ENCODE measurements at places on chromosomes 13 and 19.

GRCh38 chr19:18789883-18790565 is 1.1 kb downstream of the COMP start:
- DNase-seq, result peak; percentile 41

DNA sequence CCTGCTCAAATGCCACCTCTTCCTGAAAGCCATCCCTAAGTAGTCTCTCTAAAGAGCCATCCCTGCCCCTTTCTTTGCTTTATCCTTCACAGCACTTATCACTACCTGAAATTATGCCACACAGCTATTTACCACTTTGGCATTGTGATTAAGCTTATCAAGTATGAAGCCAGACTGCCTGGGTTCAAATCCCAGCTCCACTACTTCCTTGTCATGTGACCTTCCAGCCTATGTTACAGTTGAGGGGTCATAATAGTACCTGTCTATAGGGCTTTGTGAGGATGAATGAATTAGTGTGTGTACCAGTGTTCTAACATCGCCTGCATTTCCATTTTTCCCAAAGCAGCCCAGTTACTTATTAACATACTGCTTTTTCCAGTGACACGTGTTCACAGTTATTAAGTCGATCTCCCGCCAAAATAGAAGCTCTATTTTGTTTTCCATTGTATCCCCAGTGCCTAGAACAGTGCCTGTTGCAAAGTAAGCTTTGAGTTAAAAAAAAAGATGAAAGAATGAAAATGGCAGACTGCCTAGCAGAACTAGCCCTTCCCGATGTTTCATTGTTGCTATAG is 32.8 kb downstream of the ZSWIM9 start:
- DNase-seq, result no peak

GRCh38 chr13:98297051-98297450 is 120.0 kb upstream of the RNF113B start:
- DNase-seq, result no peak

GRCh38 chr13:44004878-44005277 is 125.2 kb downstream of the LACC1 start:
- DNase-seq, result peak; percentile 70

- DNase-seq, result no peak
Observed at GRCh38 chr13:39326469-39327171, 276.4 kb downstream of the LHFPL6 start.

- no peak for DNase-seq
Observed at GRCh38 chr19:58468216-58468839, 1.4 kb downstream of the ZNF324 start.

DNA sequence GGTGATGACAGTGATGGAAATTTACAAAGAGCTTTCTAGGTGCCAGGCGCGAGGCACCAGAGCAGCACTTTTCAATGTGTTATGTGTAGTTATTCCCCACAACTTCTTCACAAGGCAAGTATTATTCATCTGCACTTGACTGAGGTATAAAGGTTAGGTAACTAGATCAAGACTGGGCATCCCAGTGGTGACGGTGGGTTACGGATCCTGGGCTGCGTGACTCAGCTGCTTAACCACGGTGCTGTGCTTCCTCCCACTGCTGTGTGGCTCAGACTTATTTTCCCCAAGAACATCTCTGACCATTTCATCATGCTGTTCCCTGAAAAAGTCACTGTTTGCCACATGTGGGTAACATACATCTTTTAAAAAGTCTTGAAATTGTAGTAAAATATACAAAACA is 19.3 kb downstream of the EDDM13 start:
- DNase-seq, result no peak

- no peak for DNase-seq
Observed at GRCh38 chr13:23963947-23964346, 66.6 kb upstream of the C1QTNF9B start.

- no peak for DNase-seq
Observed at GRCh38 chr13:113500530-113501265, 10.2 kb upstream of the DCUN1D2 start.

DNA sequence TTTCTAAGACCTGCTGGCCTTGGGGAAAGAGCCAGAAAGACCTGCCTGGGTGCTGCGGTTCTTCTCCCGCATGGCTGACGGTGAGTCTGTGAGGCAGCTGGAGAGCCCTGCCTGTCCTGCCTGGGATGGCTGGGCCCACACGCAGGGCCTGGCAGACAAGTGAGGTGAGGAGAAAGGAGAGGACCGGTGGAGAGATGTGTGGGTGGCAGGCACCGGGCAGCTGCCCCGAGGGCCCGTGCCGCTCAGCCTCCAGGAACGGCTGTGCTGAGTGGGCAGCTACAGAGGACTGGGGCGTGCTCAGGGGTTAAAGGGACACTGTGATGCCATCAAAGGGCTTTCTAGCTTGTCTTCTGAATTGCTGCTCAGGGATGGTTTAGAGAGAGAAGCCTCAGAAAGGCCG is 53.8 kb downstream of the MLLT1 start:
- DNase-seq, result no peak

GRCh38 chr13:97726664-97727280 is 226.7 kb upstream of the IPO5 start:
- DNase-seq, result peak; percentile 95

- DNase-seq, result peak; percentile 66
Observed at GRCh38 chr19:21084343-21084742, 2.3 kb downstream of the ZNF714 start.

- no peak for DNase-seq
Observed at GRCh38 chr19:18900700-18901481, 4.9 kb upstream of the CERS1 start.

DNA sequence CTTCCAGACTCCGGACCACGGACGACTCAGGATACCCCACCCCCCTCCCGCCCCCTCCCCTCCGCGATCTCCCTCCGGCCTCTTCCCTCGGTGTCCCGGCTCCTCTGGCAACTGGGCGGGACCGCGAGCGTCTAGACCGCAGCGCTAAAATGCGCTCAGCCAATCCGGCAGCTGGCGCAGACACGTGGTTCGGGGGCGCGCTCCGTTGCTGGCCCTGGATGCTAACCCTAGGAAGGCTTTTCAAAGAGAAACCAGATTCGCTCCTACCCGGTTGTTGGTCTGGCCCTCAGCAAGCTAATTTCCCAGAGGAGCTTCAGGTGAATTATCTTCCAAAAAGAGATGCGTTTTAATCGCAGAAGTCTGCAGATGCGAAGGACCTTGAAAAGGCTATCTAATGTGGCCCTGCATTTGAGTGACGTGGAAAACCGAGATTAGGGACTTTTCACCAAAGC is at the start of gene DZIP1:
TSS of gene DZIP1 (minus strand) at position 106 of the 452 bp plus-strand sequence. CDS start 2,677 bp downstream, outside the sequence.
- DNase-seq, result peak; percentile 91

GRCh38 chr13:100502446-100502845 is 86.1 kb downstream of the GGACT start:
- no peak for DNase-seq

DNA sequence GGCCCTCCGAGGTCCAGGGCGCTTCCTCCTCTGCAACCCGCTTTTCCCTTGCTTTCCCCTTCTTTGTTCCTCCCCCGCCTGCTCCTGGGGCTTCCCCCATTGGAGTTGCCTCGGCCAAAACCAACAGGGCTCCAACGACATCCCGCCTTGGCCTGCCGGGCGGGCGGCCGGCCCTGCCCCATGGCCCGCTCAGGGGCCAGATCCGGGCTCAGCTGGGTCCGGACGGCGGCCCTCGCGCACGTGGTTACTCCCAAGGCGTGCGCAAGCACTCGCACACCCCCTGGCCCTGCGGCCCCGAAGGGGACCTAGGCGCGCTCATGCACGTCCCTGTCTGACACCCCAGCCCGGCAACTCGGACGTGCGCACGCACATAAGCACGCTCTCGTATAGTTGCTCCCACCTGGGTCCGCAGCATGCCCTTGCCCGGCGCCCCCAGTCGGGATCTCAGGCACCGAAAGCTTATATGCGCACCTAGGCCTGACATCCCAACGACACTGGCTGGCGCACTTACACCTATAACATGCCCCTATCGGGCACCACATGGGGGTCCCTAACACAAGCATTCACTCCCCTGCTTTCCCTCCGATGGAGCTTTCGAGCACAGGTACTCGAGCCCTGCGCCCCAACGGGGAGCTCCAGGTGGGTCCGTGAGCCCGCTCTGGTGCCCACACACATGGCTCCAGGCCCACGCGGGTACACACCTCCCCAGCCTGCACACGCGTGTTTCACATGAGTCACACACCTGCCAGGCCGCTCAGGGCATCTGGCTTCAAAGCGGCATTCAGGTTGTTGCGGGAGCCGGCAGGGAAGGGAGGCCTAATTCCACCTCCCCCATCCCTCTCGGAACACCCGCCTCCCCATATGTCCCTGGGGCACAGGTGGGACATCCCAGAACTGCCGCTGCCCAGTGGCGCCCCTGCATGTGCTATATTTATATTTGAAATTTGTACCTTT is 15.0 kb downstream of the NFIX start:
- peak; percentile 51 for DNase-seq

DNA sequence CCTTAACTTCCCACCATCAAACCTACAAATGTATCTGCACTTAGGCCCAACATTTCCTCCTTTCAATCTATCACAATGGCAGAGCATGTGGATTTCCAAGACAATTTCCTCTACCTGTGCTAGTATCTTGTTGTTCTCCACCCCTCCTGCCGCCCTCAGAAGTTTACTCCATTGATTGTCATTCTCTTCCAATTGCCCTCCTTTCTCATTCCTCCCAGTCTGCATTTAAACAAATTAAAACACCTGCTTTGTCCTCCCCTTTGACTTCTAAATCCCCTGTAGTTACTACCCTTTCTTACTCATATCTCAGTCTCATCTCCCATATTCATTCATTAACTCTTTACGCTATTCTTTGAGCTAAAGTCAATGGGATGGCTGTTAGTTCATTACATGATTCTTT is 370.6 kb downstream of the DIAPH3 start:
- no peak for DNase-seq

DNA sequence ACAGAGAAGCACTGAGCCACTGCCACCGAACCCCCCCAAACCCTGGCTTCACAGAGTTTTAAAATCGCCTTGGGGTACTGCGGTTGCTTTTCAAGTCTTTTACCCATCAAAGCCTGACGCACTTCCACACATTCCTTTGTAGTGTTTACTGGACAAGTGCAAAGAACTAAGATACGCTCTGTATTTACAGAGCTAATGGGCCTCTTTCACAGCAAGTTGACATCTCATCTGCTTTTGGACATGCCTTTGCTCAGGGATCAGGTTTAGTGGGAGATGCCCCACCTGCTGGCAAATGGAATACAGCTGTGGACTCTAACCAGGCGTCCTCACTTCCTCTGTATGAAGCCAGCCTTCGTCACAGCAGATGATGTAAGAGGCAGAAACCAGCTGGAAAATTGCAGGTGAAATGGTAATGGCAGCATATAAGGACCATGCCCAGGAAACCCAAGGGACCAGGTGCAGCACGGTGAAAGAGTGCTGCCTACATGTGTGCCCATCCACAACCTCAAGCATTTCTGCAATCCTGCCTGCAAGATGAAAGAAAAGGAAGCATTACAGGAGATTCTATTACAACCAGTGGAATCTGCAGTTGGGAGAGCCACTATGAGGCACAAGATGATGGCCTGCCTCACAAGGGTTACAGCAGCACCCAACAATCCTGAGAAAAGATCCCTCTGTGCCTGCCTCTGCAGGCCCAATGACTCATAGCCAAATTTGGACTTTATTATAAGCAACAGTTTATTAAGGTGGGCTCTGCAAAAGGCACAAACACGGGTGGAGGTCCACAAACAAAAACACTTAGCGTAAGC is 34.7 kb downstream of the BRD4 start:
- DNase-seq, result peak; percentile 37

- DNase-seq, result no peak
Observed at GRCh38 chr19:48569814-48570213, 17.8 kb downstream of the SULT2B1 start.

DNA sequence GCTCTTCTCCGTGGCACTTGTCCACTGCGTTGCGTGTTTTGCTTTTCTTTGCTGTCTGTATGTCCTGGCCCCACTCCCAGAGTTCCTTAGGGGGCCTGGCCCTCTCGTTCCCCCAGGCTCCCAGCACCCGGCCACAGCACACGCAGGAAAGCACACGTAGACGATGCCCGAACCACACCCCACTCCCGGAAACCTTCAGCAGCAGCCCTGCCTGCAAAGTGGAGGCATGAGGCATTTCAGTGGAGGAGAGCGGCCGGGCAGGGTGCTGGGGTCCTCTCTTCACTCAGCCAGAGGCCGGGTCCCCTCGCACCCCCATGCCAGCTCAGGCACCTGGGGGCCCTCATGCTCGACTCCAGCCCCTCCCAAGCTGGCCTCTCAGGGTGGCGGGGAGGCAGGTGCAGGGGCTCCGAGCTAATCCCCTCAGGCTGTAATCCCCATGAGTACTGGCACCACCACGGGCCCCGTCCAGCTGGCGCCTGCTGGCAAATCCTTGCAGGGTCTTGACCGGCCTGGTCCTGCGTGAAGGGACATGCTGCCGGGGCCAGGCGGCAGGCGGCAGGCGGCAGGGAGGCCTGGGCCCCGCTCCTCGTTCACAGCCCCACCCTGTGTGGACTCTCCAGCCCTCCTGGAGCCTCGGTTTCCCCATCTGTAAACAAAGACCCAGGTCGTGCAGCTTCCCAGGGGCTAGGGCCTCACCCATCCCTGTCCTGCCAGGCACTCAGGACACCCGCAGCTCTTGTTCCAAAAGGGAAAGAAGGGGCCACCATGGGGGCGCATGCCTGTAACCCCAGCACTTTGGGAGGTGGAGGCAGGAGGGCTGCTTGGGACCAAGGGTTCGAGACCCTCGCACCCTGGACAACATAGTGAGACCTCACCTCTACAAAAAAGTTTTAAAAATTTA is 7.0 kb downstream of the PIP5K1C start:
- DNase-seq, result no peak

DNA sequence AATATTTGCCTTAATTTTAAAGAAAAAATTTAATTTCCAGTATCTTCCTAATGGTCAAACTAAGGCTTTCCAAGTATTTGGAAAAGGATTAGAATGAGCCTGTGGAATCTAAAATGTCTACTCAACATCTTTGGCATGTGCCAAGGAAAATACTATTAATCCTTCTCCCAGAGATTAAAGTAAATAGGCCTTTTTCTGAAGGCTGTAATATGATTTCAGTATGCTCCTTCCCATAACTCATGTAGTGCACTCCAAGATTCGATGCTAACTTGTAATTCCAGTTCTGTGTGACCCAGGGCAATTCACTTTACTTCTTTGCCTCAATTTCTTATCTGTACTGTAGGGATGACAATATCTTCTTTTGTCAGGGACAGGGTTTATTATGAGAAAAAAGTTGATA is 196.9 kb downstream of the ZIC5 start:
- DNase-seq, result no peak

- no peak for DNase-seq
Observed at GRCh38 chr19:29216021-29216420, 3.1 kb upstream of the UQCRFS1 start.

DNA sequence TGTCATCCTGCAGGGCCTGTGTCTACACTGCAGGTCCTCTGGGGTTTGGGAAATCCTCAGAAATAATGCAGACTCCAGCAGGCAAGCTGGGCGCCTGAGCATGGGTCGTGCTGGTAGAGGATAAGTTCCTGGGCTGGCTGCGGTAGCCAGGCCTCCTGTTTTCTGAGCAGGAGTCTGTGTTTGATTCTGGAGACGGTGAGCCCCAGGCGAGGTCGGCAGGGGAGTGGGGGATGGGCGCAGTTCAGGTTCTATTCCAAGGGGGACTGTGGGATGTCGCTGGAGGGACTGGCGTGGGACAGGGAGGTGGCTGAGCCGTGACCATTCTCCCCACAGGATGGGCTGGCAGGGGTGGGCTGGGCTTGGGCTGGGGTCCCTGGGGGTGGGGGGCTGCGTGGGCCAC is 154.7 kb downstream of the KDM4B start:
- no peak for DNase-seq
